Kidney (tissue), 22 donors: ENCODE measurements at places on chromosomes 2 and 18. TPM values are rescaled to one million over a fixed set of nuclear protein-coding genes. Genes with fewer than 3 reads are reported as not detected.

- no peak for DNase-seq
Observed at GRCh38 chr2:199136242-199136641, 321.5 kb downstream of the SATB2 start.

The SCN9A gene
- total RNA-seq = 5.3 TPM

DNA sequence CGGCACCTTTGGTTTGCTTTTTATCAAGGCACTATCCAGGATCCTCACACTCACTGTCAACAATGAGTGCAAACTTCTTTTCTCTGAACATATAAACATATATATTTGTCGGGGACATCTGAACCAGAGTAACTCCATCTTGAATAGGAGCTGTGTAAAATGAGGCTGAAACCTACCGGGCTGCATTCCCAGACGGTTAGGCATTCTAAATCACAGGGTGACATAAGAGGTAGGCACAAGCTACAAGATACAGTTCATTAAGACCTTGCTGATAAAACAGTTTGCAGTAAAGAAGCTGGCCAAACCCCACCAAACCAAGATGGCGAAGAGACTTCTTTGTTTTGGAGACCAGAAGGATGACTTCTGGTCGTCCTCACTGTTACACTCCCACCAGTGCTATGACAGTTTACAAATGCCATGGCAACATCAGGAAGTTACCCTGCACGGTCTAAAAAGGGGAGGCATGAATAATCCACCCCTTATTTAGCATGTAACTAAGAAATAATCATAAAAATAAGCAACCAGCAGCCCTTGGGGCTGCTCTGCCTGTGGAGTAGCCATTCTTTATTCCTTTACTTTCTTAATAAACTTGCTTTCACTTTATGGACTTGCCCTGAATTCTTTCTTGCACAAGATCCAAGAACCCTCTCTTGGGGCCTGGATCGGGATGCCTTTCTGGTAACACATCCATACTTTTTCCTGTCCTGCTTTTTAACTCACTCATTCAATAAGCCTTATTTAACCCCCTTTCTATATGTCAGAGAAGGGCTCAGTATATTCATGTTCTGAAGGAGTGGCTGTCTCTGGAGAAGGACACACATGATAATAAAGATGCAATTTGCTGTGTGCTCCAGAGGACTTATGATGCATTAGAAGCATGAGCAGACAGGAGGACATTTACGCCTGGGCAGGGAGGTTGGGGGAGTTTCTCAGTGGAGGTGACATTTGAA lies 65.4 kb downstream of the TACR1 start:
- DNase-seq = no peak

The NEURL3 gene
- 3.2 TPM for total RNA-seq

- DNase-seq = peak; percentile 60
Observed at GRCh38 chr18:36828157-36828629, 609 bp downstream of the TPGS2 start.

The RFX8 gene
- 0.28 TPM for total RNA-seq

- DNase-seq = no peak
Observed at GRCh38 chr2:51263951-51264350, 232.0 kb upstream of the NRXN1 start.

DNA sequence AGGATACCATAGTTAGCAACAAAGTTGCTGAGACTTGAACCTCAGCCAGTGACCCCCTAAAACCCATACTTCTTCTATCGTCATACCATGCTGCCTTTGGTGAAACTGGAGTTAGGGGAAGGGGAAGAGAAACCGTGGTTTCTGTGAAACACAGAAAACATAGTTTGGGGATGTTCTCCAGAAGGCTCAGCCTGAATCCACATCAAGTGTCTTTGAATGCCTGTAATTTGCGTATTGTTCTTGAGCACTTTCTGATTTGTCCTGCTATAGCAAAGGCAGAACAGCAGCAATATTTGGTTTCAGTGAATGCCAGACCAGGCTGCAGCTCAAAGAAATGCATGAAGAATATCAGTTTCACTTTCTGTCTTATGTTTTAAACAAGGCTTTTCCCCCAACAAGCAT lies 258.7 kb downstream of the TTC32 start:
- DNase-seq = peak; percentile 19

DNA sequence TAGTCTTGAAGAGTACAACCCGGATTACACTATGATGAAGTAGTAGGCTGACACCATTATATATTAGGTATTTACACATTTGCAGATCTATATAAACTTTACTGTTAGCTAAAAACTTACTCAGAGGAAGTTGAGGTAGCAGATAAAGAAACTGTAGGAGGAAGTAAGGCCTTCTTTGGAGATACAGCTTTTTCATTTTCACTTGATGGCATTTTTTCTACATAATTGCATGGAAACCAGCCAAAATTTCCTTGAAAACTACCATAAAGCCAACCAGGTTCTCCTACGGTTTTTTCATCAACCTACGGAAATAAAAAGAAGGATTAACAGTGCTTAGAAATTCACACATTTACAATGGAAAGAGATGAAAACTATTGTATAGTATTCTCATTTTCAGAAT lies 86.6 kb downstream of the FAM228A start:
- DNase-seq = no peak

GRCh38 chr2:151071382-151071781 lies 190.3 kb downstream of the RBM43 start:
- peak; percentile 12 for DNase-seq

GRCh38 chr2:14285812-14286211 lies 346.7 kb upstream of the LRATD1 start:
- no peak for DNase-seq

The MATN3 gene
- total RNA-seq = 5.0 TPM

The GPR35 gene
- 6.7 TPM for total RNA-seq

- no peak for DNase-seq
Observed at GRCh38 chr2:33371304-33372090, 105.0 kb upstream of the RASGRP3 start.

DNA sequence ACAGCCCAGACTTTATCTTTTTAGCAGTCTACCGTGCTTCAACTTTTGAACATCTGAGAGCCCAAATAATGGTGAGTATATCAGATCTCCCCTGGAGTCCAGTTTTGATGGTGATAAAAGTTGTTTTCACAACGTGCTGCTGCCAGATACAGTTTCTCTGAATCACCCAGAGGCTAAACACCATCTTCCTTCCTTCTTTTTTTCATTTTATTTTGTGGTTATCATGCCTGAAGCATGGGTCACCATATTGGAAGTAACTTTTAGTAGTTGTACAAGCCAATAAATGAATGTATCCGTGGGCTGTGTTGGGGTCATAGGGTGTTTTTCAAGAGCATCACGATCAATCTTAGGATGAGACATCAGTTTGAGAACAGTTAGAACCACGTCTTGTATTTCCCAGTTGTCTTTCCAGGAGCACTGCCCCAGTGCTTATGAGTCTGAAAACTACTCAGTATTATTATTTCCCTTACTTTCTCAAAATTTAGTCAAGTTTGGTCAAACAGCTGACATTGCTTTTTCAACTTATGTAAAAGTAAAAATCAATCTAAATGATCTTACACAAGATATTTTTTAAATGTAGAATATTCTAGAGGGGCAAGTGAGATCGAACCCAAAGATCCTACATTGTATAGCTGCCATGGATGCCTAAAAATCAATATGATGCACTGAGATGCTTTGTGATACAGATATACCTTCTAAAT lies 311.4 kb downstream of the CTNNA2 start:
- DNase-seq = no peak

DNA sequence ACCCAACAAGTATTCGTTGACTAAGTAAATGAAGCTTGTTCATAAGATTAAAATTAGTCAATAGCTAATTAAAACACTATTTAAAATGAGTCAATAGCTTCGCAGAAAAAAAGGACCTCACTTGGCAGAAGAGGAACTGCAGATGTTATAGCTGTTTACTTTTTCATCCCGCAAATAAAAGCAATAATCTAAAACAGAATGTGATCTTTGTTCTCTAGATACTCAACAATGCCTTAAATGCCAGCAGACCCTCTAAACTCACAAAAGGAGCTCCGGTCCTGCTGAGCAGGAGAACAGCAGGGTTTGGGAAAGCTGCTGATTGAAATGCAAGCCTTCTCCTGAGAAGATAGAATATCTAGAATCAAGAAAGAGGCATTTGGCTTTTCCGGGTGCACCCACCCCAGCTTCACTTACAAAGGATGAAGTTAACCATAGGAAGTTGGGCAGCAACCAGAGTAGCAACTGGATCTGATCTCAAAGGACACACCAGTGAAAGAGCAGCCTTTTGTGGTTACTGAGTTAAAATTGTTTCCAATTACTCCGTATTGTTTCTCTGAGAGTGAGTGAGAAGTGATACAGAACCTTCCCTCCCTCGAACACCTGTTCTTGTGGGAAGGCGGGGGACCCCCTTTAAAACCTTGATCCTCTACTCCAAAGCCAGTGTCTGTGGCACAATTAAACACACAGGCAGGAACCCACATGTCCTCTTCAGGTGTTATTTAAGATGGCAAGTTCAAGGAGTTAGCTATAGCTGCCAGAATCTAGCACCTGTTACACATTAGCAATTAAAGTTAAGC lies 6.8 kb downstream of the CCBE1 start:
- peak; percentile 30 for DNase-seq

- no peak for DNase-seq
Observed at GRCh38 chr2:61016392-61017002, 1.0 kb upstream of the PEX13 start.

DNA sequence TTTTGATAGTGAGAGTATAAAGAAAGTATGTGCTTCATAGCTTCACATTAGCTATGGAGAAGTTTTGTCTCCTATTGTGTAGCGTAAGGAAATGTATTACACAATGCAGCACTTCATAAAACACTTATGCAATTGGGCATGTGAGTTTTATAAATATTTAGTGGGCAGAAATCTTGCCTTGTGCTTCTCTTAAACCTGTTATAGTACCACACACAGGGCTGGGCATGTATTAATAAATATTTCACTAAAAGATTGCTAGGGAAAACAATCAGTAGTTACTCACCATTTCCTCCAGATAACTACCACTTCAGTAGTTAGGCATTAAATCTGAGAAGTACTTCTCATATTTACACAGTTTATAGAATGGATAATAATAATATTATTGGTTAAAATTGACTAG lies 1080.8 kb upstream of the PIK3C3 start:
- no peak for DNase-seq

- no peak for DNase-seq
Observed at GRCh38 chr18:39414009-39414700, 1848.6 kb upstream of the CELF4 start.
